ENCODE measurements at places on chromosomes 16 and 17. TPM values are rescaled to one million over a fixed set of nuclear protein-coding genes. Genes with fewer than 3 reads are reported as not detected.

Gene KLHL10
- 0.12 TPM for total RNA-seq

Gene PRSS27
- 1.8 TPM for total RNA-seq

Gene RRAD
- total RNA-seq: 23.2 TPM

Gene ITPRIPL2
- total RNA-seq: 68.0 TPM

Gene KPNB1
- 448 TPM for total RNA-seq

Gene CNTNAP4
- 0.12 TPM for total RNA-seq

Gene SMPD3
- total RNA-seq: 0.24 TPM

Gene CACNA1G
- total RNA-seq: 2.9 TPM

Gene LCAT
- total RNA-seq: 11.2 TPM

Gene PRR29
- under 0.01 TPM for total RNA-seq

Gene BLTP2
- total RNA-seq: 163 TPM

Gene FMNL1
- 14.8 TPM for total RNA-seq

Gene JPT1
- 75.2 TPM for total RNA-seq

Gene SOST
- total RNA-seq: not detected

Gene EFTUD2
- 107 TPM for total RNA-seq

Gene SLC5A11
- total RNA-seq: 0.12 TPM

Gene PRAC1
- total RNA-seq: not detected

Gene DPEP3
- not detected for total RNA-seq

Gene PDILT
- total RNA-seq: not detected

Gene RPGRIP1L
- total RNA-seq: 20.0 TPM

Gene OSGIN1
- 2.8 TPM for total RNA-seq

Gene RNF222
- not detected for total RNA-seq

Gene TMEM235
- total RNA-seq: not detected

Gene PLA2G10
- not detected for total RNA-seq

Gene SGCA
- total RNA-seq: 2.4 TPM

Gene KRT24
- not detected for total RNA-seq

Gene LRRC59
- total RNA-seq: 154 TPM

Gene TSPAN10
- total RNA-seq: 1.9 TPM

Gene METTL22
- 33.1 TPM for total RNA-seq

Gene ABCA10
- 5.0 TPM for total RNA-seq

Gene ENPP7
- total RNA-seq: not detected

Gene KRTAP3-2
- total RNA-seq: not detected

Gene C17orf50
- not detected for total RNA-seq

Gene PRR35
- total RNA-seq: 0.32 TPM

Gene MT1G
- total RNA-seq: not detected

Gene ABCA6
- total RNA-seq: 28.6 TPM

Gene SLC12A3
- not detected for total RNA-seq

Gene MT2A
- 5.6 TPM for total RNA-seq

Data from hair follicle dermal papilla cell (primary cell).